Stromal cell of bone marrow (primary cell): ENCODE measurements at places on chromosomes 6 and 20.

DNA sequence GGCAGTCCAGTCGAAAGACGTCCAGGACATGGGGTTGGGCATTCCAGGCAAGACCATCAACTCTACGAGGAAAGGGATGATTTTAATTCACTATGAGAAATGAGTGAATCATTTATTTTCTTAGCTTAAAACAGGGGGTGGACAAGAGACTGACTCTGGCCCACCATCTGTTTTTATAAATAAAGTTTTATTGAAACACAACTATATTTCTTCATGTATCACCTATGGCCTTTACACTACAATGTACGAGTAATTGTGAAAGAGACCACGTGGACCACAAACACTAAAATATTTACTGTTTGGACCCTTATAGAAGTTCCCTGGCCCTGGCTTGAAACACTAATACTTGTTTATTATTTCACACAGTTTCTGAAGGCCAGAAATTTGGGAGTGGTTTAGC lies 15.6 kb upstream of the RSPO4 start:
- no peak for DNase-seq

DNA sequence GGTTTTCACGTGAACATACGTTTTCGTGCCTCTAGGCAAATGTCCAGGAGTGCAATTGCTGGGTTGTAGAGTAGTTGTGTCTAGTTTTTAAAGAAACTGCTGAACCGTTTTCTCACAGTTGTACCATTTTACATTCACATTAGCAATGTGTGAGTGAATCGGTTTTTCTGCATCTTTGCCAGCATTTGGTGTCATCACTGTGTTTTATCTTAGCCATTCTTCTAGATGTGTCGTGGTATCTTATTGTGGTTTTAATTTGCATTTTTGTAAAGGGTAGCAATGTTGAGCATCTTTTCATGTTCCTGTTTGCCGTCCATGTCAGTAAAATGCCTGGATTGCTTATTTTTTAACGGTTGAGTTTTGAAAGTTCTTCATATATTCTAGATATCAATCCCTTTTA lies 10.2 kb downstream of the DOK5 start:
- no peak for DNase-seq

GRCh38 chr6:19802656-19803055 lies 34.5 kb upstream of the ID4 start:
- DNase-seq, result no peak

DNA sequence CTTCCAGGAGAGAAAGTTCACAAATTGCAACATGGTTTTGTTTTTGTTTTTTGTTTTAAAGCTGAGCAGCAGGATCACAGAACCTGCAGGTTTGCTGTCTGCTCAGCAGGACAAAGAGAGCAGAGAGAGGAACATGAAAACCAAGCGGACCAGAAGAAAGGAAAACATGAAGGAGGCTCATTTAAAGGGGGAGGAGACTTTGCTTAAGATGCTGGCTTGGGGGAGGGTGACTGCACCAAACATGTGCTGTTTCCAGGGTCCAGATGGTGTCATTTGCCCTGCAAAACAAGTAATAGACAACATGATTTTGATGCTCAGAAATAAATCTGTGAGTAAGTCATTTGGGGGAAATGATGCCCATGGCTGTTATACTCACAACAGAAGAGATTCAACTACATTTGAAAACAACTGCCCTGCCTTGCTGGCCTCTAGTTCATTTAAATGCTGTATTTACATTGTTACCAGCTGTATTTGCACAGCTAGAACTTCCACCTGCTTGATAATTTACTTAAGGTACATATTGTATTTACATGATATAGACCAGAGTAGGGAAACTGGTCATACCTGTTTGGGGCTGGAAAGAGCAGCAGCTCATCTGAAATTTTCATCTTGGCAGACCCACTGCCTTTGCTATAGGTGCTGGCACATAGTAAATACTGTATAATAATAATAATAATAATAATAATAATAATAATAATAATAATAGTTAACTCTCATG lies 32.2 kb upstream of the CHD6 start:
- DNase-seq, result no peak

DNA sequence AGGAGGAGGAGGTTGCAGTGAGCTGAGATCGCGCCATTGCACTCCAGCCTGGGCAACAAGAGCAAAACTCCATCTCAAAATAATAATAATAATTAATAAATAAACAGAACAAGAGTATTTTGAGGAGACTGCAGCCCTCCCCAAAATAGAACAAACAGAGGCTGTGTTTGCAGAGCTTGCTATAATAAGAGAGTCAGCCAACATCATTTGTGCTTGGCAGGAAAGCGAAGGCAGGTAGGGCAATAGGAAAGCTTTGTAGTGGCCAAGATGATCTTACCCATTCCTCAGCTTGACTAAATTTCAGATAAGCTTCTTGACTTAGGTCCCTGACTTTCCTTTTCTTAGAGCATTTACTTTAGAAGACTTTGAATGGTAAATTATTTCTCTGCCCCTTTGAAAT lies 6.7 kb downstream of the C6orf141 start:
- DNase-seq, result no peak

DNA sequence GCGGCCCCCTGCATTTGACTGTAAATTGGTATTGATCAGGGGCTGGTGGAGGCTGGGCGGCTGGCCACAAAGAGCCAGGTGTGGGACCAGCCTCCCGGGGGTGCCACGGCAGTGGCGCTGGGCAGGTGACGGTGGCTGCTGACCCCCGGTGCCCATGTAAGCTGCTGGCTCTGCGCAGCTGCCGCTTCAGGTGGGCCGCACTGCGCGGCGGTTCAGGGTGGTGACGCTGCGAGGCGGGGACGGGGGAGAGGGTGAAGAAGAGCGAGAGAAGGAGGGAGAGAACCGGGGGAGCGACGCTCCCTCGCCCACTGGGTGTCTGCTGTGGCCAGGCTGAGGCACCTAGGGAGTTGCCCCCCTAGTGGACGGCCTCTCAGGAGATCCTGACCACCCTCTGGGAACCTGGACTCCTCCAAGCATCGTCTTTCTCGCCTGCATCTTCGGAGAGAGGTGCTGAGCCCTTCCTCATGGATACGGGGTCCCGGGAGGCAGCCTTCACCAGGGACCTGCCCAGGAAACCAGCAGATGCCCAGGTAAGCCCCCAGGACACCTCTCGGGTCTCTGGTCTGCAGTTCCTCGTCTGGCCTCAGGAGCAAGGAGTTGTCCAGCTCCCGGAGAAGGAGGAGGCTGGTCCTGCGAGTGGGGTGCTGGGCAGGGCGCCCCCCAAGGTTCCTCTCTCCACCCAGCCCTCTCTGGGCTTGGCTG lies 77.5 kb upstream of the GATA5 start:
- DNase-seq, result no peak

DNA sequence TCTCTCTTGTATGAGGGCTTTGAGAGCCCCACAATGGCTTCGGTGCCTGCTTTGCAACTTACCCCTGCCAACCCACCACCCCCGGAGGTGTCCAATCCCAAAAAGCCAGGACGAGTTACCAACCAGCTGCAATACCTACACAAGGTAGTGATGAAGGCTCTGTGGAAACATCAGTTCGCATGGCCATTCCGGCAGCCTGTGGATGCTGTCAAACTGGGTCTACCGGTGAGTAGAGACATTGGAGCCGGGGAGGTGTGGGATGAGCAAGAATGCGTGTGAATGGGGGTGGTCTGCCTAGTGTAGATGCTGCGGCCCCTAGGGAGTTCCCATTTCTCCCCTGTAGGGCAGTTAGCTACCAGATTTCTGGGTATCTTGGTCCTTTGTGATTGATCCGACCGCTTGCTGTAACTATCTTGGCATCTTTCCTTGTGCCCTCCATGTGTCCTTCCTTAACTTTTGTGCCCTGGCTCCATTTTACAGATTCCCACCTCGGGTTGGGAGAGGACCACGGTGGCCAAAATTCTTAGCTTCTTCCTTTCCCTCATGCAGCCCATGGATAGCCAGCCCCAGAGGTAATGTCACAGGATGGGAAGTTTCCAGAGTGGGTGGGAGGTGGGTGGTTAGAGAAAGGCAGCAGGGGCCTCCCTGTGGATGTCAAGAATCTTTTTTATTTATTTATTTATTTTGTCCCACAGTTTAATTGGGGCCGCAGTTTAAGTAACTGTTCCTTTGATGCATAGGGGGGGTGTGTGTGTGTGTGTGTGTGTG lies 6.3 kb downstream of the BRD2 start:
- DNase-seq, result no peak

- no peak for DNase-seq
These were observed 265.9 kb downstream of the PRL start for GRCh38 chr6:22030730-22031619.
